ENCODE measurements at places on chromosomes 3 and 15.

DNA sequence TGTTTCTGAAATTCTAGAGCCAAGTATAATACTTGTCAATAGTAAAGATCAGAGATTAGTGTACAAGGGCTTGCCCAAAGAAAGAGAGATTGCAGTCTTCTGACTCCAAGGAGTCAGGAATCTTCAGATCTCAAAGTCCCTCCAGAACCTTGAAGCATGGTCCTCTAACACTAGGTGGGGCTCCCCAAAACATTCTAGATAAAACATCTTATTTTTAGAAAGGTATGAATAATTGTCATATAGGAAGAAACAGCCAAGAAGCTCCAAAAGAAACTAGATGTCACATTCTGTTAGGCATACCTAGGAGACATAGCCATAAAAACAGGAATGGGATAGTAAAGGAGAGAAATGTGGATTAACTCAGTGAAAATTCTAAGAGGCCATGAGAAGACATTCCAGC, 10.7 kb downstream of the MUC13 start:
- DNase-seq, result no peak

GRCh38 chr3:121411523-121411922, 134.3 kb downstream of the POLQ start:
- DNase-seq, result no peak

- DNase-seq, result no peak
Observed at GRCh38 chr3:141235661-141236171, 4.1 kb downstream of the PXYLP1 start.

- DNase-seq, result no peak
Observed at GRCh38 chr3:52769786-52770455, 819 bp downstream of the NEK4 start.

- DNase-seq, result no peak
Observed at GRCh38 chr15:46309914-46310313, 675.1 kb downstream of the SQOR start.

DNA sequence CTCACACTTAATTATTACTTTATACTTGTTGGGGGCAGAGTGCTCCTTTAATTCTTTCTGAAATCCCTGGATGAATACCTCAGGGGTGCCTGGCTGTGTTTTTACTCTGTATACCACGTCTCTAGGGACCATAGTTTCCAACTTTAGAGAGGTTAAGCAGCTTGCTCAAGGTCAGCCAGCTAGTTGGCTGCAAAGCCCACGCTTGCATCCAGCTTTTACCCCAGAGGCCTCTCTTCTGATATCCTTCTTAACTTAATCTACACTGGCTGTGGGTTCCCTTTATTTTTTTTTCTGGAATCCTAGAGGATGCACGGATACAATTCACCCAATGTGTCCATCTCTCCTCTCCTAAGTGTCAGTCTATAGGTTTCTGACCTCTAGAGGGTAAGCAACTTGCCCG, 1.4 kb downstream of the PDZRN3 start:
- DNase-seq, result no peak

DNA sequence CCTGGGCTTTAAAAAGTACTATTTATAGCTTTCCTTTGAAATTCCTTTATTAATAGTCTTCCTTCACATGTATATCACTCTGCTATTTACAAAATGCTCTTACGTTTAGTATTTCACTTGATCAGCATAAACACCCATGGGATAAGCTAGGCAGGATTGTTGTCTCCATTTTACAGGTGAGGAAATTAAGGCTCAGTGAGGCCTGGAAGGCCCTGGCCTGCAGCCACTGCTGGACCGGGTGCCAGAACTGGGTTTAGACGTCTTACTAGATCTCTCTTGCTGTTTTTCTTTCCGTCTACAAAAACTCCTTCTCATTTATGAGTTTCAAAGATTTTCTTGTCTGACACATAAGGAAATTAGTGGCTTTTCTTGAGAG, 236.4 kb downstream of the LPP start:
- DNase-seq, result no peak

DNA sequence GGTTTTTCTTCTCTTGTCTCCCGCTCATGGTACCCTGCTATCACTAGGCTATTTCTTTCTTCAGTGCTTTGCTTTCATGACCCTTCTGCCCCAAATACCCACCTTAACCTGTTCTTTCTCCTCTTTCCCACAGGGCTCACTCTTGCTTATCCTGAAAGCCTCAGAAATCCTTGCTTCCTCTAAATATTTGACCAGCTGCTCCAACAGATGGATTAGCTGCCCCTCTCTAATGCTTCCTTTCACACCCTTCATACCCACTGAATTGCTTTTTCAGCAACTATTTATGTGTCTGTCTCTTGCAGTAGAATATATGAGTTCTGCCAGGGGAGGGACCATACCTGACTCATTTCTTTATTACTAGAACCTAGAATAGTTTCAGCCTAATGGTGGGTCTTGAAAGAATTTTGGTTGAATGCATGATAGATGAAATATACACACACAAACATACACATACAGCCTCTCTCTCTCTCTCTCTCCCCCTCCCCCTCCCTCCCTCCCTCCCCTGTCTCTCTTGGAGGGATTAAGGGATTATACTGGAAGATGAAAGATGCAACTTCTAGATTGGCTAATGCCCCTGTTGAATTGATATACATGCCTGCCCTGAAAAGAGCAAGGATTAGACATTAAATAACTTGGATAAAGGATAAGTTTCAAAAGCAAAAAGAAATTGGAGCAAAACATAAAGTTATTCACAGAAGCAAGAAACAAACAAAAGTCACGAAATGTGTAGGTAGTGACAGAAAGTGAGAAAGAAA, 95.0 kb upstream of the GADL1 start:
- DNase-seq, result no peak

DNA sequence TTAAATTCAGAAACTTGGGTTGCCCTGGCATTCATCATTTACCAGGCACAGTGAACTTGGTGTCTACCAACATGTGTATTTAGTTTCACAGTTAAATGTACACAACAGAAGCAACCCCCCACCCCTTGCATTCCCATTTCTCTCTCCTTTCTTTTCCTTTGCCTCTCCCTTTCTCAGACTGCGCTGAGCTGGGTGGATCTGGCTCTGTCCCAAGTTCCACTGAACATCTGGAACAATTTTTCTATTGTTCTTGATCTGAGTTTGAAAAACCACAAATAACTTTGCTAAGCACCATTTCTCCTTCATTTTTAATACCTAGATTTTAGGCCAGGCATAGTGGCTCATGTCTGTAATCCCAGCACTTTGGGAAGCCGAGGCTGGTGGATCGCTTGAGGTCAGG, 242.2 kb downstream of the ABHD5 start:
- DNase-seq, result no peak

GRCh38 chr3:76753599-76753998, 286.3 kb upstream of the ROBO2 start:
- DNase-seq, result no peak

DNA sequence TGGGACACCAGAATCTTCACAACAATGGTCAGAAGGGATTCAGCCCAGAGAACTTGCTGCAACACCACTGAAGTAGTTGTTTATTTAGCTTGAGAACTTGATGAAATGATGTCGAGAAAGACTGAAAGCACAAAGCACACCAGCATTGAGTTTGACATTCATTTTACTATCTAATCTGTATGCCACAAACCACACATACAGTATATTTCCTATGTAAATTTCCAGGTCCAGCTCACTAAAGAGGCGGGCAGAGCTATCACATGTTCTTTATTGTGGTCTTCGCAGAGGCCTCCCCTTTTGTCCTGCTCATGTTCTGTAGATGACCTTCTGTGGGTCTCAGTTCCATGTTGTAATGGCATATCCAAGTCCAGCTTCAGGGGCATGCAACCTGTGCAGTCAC, 10.4 kb upstream of the FMN1 start:
- DNase-seq, result no peak

DNA sequence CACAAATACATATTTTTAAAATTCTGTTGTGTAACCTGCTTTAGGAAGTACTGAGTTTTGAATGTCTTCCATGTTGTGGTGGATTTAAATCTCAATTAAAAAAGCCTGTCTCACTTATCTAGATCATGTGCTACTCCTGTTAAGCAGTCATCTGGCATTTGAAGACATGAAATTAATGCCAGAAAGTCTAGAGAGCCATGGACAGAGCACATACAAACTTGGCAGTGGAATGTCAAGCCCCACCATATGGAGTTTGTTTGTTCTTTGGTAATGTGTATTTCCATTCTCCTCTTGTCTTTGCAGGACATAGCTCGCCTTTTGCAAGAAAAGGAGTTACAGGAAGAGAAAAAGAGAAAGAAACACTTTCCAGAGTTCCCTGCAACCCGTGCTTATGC, 39.3 kb upstream of the UTS2B start:
- DNase-seq, result no peak

GRCh38 chr3:86658876-86659275, 332.1 kb downstream of the VGLL3 start:
- DNase-seq, result no peak

GRCh38 chr3:13397316-13397715, 22.8 kb downstream of the NUP210 start:
- DNase-seq, result no peak

GRCh38 chr15:23503576-23503975, 56.5 kb upstream of the GOLGA6L2 start:
- no peak for DNase-seq

DNA sequence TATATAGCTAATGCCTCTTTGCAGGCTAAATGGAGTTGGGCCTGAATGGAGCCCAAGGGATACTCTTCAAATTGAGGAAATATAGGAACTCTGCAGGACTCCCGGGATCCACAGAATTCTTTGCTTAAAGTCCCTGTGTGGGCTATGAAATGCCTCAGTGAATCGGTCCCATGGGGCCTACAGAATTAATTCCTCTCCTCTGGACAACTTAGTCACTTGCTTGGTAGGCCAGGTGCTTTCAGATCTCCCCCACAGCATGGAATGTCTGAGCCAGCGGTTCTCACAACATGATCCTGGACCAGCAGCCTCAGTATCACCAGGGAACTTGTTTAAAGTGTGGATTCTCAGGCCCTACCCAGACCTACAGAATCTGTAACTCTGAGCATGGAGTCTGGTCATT, 15.1 kb upstream of the PRICKLE2 start:
- DNase-seq, result no peak

- no peak for DNase-seq
Observed at GRCh38 chr3:178518660-178519396, 17.4 kb upstream of the KCNMB2 start.

- no peak for DNase-seq
Observed at GRCh38 chr3:149592758-149593240, 65.0 kb downstream of the WWTR1 start.

- DNase-seq, result no peak
Observed at GRCh38 chr3:187960820-187961219, 193.1 kb upstream of the LPP start.

DNA sequence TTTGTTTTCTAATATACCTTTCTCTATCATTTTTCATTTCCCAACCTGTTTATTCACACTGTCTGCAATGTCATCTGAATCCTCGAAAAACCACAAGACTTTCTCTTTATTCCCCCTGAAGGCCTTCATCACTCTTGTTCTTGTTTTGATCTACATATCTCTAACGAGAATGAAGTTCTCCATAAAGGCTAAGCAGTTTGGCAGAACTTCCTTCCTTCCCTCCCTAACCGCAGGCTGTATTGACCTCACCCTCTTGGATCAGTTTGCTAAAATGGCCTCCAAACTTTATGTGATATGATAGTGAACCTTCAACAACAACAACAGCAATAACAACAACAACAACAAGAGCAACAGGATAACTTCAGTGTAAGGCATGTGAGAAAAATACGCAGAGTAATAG, 392.8 kb downstream of the TIGIT start:
- no peak for DNase-seq

- no peak for DNase-seq
Observed at GRCh38 chr3:72279068-72279604, 494.2 kb upstream of the PROK2 start.

DNA sequence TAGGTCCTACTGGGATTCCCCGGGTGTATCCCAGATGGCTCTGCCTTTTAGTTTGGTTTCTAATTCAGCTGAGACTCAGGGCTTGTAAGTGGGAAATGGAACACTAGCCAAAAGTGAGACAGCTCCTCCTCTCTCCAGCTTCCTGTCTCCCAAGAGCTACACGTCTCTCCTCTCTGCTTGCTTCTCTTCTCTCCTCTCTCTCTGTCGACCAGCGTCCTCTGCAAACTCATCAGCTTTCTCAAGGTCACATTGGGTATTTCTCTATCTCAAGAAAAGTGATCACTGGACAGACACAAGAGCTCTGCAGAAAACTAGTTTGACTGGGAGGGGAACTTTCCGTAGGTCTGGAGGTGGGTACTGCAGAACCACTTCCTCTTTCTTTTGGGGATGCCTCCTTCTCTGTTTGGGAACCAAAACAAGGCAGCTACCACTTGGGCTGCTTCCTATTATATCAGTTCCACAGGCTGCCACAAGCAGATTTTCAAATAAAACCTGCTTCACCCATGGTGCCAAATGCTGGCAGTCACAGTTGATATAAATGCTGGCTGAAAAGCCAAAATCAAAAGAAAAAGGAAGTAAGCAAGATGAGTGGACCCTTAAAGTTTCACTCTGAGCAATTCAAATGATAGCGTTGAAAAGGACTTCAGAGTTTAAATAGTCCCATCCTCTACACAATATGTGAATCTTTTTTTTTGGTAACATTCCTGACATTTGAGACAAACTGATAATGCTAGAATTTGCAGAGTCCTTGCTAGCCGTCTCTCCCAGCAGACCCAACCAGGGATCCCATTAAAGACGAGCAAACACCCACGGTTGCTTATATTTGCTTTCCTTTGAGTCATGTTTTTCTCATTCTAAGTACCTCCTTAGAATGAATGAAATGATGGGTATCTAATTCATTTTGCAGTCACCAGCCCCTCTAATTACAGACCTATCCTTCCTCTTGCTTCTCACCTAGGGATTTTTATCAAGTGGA, 7.2 kb upstream of the DYNC1LI1 start:
- no peak for DNase-seq

DNA sequence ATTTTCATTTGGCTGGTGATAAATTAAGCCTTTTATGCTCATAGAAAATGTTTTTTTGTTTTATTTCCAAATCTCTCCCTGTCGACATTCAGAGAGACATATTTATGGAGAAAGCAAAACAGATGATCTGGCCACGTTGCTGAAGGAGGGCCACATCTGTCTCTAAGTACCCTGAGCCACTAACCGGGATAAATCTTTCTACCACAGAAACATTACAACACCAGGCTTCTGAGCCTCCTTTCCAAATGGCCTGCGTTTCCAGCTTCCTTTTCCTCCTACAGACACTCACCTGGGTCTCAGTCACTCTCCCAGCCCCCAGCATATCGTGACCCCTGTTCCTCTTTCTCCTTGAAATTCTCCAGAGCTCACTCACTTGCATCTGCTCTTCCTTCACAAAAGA, 161.0 kb downstream of the ARRDC4 start:
- DNase-seq, result no peak

DNA sequence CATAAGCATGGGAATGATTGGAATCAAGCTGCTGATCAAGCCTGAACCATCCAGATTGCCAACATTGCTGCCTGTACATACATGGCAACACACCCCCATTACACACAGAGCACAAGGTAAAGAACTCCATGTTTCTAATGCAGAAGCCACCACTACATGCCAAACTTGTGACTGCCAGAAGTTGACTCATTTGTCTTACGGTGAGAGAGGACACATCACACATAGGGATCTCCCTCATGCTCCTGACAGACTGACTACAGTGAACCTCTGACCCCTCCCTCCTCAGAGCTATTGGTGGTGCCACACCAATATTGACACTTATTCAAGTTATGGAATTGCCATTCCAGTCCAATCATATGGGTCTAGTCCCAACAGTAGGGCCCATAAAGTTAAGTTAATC, 42.3 kb downstream of the EFHB start:
- no peak for DNase-seq
